ENCODE measurements at places on chromosomes 5 and 9.

DNA sequence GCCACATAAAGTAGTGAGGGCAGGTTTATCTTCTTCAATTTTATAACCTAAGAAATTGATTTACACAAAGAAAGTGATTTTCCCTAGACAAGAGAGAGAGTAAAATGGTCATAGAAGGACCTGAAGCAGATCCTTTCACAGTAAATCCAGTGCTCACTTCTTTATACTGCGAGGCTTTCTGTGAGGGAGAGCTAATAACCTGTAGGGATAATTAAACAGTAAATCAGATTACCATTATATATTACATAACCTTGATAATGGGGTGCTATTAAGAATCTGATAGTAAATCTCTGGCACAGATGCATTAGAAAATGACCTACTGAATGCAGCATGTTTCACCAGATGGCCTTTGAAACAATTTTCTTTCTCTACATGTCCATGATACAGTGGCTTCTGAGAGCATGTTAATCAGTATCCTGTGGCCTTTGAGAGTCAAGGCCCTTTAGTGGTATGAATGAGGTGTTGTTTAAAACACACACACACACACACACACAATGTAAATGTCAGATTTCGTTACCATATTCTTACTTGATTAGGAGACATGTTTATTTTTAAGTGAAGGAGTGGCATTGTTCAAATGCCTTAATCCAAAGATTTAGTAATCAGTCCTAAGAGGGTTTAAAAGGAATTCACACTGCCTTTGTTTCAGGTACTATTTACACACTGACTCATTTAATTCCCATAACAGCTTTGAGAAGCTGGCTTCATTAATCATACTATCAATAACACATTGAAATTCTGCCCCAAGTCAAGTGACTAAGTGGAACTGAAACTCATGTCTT is 124.7 kb downstream of the ALDH1A1 start:
- no peak for DNase-seq

DNA sequence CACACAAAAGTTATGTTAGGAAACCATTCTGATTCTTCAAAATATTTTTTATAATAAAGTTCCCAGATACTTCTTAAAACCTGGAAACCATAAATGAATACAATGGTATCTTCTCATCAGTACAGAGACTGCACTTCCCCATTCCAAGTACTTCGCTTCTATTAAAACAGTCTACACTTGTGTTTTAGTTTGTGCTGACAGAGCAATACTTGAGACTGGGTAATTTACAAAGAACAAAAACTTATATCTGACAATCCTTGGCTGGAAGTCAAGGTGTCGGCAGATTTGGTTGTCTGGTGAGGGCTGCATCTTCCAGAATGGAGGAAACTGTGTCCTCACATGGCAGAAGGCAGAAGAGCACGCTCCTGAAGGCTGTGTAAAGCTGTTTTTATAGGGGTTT is 70.1 kb downstream of the RFX3 start:
- no peak for DNase-seq

DNA sequence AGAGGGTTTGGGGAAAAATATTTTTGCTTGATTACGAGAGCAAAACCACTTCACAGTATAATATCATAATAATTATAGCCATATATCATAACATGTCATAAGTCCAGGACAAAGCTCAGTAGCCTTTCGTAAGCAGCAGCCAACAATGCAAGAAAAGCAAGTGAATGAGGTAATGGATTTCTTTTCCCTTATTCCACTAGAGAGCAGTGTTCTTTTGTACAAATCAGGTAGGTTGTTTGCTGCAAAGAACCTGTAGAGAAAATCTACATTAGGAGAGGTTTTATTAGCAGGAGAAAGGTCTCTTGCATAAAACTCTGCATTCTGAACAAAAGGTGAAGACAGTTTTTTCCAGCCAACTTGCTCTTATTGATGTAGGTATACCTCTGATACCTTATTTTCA is 1033.4 kb downstream of the TLE4 start:
- DNase-seq, result peak; percentile 12

DNA sequence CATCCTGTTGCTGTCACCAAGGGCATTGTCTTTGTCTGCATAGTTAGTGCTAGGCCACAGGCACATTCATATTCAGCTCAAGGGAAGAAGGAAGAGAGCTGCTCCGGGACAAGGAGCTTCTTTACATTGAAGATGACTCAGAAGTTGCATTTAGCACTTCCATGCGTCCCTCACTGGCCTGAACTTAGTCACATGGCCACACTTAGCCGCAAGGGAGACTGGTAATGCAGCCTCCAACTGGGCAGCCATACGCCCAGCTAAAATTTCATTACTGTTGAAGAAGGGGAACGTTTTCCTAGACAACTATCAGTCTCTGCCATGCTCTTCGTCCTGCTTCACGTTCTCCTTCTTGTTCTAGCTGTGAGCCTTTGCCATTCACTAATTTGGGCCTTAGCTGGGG is 20.0 kb downstream of the ACTL7B start:
- no peak for DNase-seq

GRCh38 chr5:169083394-169084018 is 217.4 kb downstream of the SLIT3 start:
- no peak for DNase-seq

DNA sequence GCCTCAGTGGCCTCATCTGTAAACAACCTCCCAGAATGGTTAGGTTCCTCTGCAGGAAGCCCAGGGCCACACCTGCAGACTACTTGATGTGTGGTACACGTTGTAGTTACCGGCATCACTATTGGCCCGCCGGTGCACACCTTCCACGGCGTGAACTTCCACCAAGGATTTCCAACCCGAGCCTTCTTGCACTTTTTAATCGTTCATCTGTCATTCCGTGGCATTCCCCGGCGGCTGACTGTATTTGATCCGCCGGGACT is 5.3 kb upstream of the TRIM41 start:
- DNase-seq, result no peak

- no peak for DNase-seq
Observed at GRCh38 chr9:104177003-104177611, 83.0 kb downstream of the SMC2 start.

GRCh38 chr5:109003928-109004327 is 256.2 kb downstream of the FER start:
- no peak for DNase-seq

- no peak for DNase-seq
Observed at GRCh38 chr5:163447191-163447590, 9.8 kb downstream of the CCNG1 start.

Data from fibroblast of skin of left quadriceps (primary cell).